ENCODE measurements at places on chromosomes 2 and 18. TPM values are rescaled to one million over a fixed set of nuclear protein-coding genes. Genes with fewer than 3 reads are reported as not detected.

- DNase-seq: no peak
Measured at GRCh38 chr2:143823296-143823695, 694.1 kb downstream of the ARHGAP15 start.

Gene SP5
- total RNA-seq: not detected

Gene LAMA1
- 222 TPM for total RNA-seq

- no peak for DNase-seq
Measured at GRCh38 chr18:61894751-61895524, 2.1 kb upstream of the RNF152 start.

- DNase-seq: no peak
Measured at GRCh38 chr18:68713131-68713530, 1.8 kb downstream of the TMX3 start.

DNA sequence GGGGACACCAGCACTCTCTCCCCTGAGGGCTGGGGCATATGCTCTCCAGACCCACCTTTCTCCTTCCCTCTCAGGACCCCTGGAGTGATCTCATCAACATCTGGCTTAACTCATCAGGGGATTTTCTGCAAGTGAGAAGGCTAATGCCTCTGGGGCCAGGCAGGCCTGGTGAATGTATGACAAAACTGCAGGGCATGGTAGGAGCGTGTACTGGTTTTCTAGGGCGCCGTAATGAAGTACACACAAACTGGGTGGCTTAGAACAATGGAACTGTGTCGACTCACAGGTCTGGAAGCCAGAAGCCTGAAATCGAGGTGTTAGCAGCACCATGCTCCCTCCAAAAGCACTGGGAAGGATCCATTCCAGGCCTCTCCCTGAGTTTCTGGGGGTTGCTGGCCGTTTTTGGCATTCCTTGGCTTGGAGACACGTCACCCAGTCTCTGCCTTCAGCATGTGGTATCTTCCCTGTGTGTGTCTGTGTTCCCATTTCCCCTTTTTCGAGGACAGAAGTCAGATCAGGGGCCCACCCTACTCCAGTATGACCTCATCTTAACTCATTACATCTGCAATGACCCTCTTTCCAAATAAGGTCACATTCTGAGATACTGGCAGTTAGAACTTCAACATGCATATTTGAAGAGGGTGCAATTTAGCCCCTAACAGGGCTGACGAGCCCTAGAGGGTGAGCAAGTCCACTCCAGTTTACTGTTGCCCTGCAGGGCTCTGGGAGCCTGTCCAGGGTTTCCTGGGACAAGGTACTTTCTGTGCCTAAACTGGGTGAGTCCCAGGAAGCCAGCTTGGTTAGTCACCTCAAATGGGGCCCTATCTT is 45.5 kb upstream of the CAB39 start:
- no peak for DNase-seq

DNA sequence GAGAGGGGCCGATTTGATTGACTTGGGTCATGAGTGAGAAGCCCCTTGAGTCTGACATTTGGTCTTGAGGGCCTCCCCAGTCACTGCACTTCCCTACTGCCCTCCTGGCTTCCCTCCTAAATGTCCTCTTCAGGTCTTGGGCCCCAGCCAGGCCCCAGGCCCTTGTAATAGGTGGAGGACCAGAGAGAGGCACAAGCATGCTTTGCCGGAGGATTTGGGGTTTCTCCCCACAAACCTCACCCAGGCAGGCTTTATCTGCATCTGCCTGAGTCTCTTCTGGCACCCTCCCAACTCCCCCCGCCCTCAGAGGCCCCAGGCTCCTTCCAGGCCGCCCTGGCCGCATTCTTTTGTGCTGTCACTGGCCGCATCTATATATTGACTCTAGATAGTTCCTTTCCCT is 270.7 kb downstream of the HAUS1 start:
- no peak for DNase-seq

GRCh38 chr2:176125772-176126054 is 3.2 kb downstream of the HOXD9 start:
- DNase-seq: no peak

DNA sequence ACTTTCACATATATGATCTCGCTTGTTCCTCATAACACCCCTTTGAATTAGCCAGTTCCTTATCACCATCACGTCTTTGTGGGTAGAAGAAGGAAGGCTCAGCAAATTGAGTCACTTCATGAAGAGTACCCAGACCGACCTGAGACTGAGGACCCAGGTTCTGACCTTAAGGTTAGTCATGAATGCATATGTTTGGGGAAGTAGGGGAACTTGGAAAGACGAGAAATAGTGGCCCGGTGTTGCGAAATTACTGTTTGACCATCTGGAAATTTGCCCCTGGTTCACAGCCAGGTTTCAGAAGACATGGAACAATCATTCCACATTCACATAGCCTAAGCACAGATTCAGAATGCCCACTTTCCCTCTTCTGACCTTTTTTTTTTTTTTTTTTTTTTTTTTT is 59.8 kb downstream of the MEIS1 start:
- no peak for DNase-seq

Gene DSC2
- total RNA-seq: 13.3 TPM

- DNase-seq: peak; percentile 64
Measured at GRCh38 chr2:9914384-9915065, 37.0 kb upstream of the GRHL1 start.

GRCh38 chr2:44573996-44574395 is 212.2 kb downstream of the CAMKMT start:
- no peak for DNase-seq

Gene PSD4
- 0.64 TPM for total RNA-seq

Gene CNGA3
- total RNA-seq: not detected
